ENCODE measurements at places on chromosomes 2 and 18. TPM values are rescaled to one million over a fixed set of nuclear protein-coding genes. Genes with fewer than 3 reads are reported as not detected.

Gene HADHB
- total RNA-seq: 60.5 TPM

Gene IL36G
- not detected for total RNA-seq

Gene HMSD
- total RNA-seq: not detected

Gene SLC35F6
- total RNA-seq: 27.8 TPM

Gene OTX1
- 1.5 TPM for total RNA-seq

Gene BMP10
- total RNA-seq: not detected

Gene KCNG3
- total RNA-seq: 0.24 TPM

Gene GATA6
- 4.3 TPM for total RNA-seq

Gene TTN
- 0.38 TPM for total RNA-seq

Gene SOCS6
- 18.4 TPM for total RNA-seq

Gene CTAGE1
- not detected for total RNA-seq

Measured in A375 (cell line).